Stimulated activated CD8-positive, alpha-beta memory T cell treated with anti-CD3 and anti-CD28 coated beads, Interleukin-4, amount 100 ng/mL, for 24 hours (primary cell): ENCODE measurements at places on chromosomes 2 and 18.

- no peak for DNase-seq
Observed at GRCh38 chr2:170375192-170375591, 197.2 kb downstream of the MYO3B start.

DNA sequence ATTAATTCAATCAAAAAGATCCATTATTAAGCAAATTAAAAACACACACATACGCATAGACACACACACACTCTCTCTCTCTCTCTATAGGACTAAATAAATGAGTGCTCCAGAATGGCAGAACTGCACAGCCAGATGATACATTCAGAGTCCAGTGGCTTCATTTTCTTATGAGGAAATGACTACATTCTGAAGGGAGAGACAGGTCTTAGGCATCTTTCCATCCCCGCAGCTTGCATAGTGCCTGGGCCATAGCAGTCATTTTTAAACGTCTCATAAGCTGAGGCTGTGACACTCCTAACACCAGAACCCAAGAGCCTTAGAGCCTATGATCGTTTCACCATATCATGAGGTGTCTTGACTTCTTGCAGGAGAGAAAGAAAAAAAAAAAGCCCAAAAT, 31.1 kb downstream of the FEZ2 start:
- no peak for DNase-seq

DNA sequence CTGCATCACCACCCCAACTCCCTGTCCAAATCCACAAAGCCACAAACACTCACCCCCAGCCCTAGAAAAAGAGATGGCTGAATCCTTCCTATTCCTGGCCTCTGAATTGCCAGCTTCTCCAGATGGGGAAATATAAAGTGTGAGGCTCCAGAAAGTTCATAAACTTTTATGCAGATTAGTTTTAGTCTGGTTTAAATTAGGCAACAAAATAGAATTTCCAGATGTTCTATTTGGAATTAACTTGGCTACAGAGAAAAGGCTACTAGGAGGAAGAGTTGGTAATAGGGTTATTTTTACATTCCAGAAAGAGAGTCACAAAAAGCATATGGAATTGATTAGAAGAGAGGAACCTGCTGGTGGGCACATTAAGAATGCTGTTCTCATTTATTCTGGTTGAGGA, 56.0 kb downstream of the EN1 start:
- DNase-seq = no peak

DNA sequence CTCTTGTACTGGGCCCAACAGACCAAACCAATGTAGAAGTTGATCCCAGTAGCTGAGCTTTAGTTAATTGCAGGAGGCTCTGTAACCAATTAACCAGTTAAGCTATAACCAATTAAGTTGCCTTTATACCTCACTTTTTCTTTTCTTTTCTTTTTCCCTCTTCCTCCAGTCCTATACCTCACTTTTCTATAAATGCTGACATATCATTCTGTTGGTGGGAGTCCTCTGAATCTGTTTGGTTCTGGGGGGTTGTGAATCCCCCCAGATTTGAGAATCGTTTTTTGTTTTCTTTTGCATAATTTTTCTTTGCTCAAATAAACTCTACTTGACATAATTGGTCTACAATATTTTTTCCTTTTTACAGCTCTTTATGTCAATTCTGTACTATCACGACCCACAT, 38.1 kb upstream of the ACMSD start:
- no peak for DNase-seq

DNA sequence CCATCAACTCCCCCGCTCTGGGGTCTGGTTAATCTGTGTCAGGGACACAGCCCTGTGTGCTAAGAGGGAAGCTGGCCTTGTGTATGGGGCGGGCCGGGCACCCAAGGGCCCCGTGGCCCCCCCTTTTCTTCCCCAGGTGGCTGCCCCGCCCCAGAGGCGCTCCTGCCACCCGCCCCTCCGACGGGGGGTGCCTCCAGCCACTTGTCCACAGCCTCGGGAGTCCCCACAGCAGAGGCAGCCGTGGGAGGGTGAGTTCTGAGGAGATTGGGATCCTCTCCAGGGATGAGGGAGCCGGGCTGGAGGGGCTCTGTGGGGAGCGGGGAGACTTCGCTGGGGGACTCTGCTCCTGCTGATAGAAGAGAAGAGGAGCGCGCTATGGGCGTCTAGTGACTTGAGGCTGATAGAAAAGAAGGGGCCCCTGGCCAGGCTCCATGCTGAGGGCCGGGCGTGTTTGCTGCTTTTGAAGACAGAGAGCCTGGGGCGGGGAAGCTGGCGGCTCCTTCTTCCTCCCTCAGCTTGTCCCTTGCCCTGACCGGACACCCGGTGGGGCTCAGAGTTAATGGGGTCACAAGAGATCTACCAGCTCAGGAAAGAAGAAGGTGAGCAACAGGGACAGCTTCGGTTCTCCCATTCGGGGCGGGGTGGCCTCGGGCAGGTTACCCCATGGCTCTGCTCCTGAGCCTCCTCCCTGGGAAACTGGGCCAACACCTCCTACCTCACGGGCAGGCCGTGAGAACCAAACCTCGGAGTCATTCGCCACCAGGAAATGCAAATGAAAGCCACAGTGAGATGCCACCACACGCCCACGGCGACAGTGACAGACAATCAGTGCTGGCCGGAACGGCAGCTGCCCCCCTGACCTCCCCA, 89.4 kb upstream of the TAF1B start:
- peak; percentile 41 for DNase-seq

DNA sequence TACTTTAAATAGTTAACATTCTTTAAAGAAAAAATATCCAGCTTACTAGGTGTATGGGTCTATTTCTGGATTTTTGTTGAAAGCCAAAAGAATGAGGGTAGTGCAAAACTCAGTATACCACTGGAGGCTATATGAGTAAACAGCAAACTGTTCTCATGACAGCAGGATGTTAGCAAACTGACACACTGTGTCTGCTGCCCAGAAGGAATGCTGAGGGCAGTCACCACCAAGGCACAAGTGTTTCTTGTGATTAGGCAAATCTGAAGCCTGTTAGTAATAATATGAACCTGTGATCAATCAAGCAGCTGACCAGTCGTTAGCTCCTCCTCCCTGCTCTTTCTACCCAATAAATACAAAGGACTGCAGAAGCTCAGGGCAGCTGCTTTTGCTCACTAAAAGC, 50.5 kb upstream of the SULT1C3 start:
- DNase-seq = no peak

DNA sequence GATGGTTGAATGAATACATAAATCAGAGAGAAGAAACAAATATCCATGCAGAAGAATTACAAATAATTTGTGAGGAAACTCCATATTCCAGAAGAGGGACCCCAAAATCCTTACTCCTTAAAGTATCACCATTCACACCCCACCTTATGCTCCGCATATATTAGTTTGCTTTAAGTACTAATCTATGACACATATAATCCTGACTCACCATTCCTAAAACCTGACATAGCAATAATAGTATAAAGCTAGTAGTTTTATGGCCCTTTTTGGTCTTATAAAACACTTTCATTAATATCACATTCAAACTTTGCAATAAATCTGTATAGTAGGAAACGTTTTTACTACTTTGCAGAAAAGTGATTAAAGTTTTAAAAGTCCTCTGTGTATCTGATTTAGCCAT, 719.0 kb upstream of the SLC39A10 start:
- no peak for DNase-seq

- DNase-seq = no peak
Observed at GRCh38 chr2:201761101-201761500, 19.6 kb downstream of the ALS2 start.

- no peak for DNase-seq
Observed at GRCh38 chr2:196328088-196328680, 156.8 kb upstream of the STK17B start.

- DNase-seq = no peak
Observed at GRCh38 chr18:2662990-2663389, 7.5 kb downstream of the SMCHD1 start.

GRCh38 chr2:30373881-30374302, 73.2 kb upstream of the LCLAT1 start:
- DNase-seq = no peak

DNA sequence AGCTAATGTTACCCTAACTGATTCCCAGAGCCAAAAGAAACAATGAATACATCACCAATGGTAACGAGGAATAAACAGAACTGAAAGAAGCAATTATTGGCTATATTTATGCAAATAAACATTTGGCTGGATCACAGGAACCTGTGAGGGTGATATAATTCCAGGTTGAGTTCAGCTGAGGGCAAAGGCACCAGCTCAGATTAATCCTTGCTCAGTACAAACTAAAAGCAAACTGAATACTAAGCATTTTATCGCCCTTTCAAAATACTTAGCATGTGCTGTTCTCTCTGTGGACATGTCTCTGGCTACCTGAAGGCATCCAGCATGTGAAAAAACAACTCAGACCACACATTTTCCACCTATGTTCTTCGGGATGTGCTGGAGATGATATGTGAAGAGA, 791.7 kb downstream of the METTL4 start:
- no peak for DNase-seq

DNA sequence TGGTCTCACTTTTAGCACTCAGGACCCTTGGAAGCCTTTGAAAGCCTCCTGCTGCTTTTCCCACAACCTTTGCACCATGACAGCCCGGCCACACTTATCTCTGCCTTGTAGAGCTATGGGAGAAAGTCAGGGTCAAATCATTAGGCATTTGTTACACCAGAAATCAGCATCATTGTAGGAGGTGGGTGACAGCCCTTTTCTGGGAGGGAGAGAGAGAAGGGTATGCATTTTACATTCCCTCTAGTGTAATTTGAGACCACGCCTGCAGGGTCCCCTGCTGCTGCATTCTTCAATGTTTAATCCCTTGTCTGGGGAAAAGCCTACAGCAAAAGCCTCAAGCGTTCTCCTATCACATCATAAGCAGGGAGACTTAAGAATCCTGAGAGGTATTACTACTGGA, 766.8 kb upstream of the FAM98A start:
- no peak for DNase-seq

DNA sequence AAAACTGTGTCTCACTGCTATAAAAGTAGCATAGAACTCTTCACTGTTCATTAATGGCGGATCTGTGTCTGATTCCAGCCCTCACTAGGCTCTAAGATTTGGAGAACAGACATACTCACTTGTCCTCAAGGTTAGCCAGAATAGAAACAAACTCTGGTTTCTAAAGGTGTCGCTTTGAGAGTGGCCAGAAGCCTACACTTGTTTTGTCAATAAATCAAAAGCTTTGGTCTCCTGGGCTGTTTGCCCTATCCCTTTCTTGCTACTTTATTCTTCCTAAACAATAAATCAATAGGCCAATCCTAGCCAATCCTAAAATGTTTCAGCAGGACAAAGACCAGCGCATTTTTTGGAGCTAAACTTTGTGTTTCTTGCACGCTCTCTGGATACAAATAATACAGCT, 1064.6 kb upstream of the CHAC2 start:
- DNase-seq = no peak

DNA sequence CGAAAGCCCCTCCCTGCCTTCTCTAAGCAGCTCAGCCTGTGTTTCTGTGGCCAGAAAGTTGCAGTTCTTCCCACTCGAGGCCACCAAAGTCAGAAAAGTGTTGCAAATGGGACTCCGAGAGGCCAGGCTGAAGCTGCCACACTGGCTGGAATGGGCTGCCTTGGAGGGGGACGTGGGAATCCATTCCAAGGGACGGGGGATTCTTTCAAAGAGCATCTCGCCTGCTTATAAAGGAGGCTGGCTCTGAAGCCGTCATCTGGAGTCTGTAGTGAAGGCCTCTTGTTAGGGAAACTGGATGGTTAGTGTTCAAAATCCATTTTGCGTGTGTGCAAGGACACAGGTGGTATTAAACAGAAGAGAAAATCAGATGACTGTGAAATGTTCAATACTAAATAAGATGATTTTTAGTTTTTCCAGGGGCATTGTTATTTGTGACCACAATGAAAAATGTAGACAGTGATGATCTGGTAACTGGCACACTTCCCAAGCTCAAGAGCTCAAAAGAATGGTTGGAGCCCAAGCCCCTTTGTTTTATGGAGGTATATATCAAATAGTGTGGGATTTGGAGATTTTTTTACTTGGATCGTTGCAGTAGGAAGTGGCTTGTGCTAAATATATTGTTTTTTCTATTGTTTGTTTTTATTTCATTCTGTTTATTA, 782 bp downstream of the FAM228B start:
- no peak for DNase-seq

DNA sequence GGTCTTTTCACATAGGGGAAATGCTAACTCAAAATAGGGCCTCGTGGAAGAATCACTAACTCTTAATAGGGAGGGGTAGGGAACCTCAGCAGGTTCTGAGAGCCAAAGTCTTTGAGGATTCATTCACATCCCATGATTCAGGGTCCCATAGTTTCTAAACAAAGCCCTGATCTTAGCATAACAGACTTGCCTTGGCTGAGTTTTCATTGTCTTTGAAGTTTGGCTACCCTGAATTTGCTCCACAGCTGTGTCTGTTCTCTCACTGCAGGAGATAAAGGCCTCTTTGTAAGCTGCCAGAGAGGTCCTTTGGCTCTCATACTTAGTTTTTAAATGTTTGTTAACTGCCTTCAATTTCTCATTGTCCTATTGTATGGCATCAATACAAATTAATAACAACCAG, 54.5 kb downstream of the ZDBF2 start:
- DNase-seq = no peak

- DNase-seq = no peak
Observed at GRCh38 chr2:238162846-238163441, 4.2 kb downstream of the ERFE start.

GRCh38 chr2:15732341-15733077, 140.8 kb downstream of the DDX1 start:
- DNase-seq = no peak
